Upper lobe of right lung (tissue), 1 donor: ENCODE measurements at places on chromosomes 2 and 18.

GRCh38 chr2:181364492-181365170 lies 92.6 kb upstream of the ITGA4 start:
- DNase-seq = no peak

GRCh38 chr2:11582862-11583752 lies 49.3 kb downstream of the GREB1 start:
- no peak for DNase-seq

DNA sequence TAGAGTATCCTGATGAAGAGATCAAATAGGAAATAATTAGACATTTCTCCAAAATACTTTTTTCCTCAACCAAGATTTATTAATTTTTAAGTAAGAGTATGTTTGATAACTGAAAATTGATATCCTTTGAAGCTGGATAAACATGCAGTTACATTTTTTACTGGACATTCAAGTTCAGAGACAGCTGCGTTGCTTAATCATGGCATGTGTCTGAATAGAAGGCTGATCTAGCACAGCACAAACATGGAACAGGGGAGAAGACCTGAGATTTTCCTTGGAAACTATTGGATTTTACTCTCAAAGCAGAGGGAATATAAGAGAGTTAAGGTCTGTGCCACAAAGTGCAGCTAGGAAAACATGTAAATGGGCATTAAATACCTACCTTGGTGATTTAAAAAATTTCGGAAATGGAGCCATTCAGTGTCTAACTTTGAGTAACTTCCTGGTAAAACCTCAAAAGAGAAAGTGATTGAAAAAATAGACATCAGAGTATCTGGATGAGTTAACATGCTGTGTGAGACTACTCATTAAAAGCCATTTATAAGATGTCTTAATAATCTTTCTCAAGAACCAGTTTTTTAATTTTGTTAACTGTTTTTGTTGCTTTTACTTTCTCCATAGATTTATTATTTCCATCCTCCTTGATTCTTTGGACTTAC lies 31.8 kb downstream of the CRIM1 start:
- no peak for DNase-seq

DNA sequence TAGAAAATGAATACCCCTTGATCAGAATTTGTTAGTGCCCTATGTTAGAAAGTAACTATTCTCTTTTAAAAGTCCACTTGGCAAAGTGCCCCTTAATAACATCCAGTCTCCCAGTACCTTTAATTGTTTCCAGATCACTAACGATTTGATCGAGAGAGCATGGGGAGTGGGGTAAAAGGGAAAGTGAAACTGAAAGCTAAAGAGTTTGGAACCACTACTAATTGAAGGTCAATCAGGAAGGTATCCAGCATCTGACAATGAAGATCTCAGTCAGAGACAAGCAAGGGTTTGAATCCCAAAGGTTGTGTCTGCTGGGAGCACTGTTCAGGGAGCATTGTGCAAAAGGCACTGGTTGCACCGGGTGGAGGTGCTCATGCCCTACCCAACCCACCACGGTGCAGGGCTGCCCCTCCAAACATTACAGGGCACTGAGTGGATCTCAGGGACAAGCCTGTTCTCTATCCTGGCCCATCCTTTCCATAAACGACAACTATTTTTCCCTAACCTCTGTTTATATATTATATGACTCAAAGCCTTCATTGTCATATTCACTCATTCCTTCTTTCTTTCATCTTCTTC lies 14.6 kb upstream of the RIT2 start:
- DNase-seq = no peak

DNA sequence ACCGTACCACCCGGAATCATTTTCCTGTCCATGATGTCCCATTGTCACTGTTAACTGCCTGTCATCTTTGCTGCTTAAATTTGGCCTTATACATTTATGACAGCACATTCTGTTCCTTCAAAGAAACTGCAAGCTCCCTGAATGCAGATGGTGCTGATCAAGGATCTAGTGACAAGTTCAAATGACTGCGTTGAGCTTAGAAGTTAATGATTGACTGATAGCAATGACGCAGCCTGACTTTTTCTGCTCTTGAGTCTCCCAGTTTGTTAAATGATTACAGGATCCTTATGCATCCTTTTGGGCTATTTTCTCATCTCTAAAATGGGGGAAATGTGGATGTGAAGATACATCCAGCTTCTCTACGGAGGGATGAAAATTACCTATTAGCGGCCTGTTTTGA lies 159.0 kb downstream of the DCC start:
- no peak for DNase-seq

- no peak for DNase-seq
Observed at GRCh38 chr2:237752761-237753165, 45.8 kb upstream of the RBM44 start.

DNA sequence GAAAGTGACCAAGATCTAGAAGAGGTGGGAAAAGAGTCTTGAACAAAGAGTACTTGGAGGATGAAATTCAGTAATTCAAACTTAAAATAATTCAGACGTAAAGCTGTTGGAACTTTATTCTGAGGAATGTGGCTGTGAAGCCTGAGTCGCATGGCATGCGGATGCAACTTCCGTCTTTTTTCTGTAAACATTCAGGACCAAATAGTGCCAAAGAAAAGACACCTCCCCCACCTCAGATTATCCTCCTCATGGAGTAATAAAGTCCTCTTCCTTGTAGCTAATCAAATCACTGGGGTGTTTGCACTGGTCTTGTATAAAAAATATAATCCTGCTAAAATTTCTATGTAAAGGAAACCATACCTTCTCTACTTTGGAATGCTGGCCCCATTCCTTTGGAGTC lies 790.4 kb downstream of the TSN start:
- no peak for DNase-seq

DNA sequence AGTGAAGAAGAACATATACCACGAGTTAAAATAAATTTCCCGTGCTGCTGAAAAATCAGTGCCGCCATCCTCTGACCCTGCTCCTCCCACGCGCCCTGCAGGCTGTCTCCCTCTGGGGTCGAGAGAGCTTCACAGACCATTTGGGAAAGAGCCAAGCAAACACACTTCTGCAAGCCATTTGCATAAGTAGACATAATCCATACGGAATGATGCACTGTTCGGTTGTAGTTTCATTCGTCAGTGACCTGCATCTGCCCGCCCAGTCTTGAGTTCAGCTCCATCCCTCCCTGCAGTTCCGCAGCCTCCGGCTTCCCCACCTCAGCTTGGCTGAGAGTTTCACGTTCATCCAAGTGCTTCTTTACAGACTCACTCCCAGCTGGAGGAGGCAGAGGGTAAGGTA lies 69.6 kb downstream of the TRAPPC12 start:
- DNase-seq = no peak

DNA sequence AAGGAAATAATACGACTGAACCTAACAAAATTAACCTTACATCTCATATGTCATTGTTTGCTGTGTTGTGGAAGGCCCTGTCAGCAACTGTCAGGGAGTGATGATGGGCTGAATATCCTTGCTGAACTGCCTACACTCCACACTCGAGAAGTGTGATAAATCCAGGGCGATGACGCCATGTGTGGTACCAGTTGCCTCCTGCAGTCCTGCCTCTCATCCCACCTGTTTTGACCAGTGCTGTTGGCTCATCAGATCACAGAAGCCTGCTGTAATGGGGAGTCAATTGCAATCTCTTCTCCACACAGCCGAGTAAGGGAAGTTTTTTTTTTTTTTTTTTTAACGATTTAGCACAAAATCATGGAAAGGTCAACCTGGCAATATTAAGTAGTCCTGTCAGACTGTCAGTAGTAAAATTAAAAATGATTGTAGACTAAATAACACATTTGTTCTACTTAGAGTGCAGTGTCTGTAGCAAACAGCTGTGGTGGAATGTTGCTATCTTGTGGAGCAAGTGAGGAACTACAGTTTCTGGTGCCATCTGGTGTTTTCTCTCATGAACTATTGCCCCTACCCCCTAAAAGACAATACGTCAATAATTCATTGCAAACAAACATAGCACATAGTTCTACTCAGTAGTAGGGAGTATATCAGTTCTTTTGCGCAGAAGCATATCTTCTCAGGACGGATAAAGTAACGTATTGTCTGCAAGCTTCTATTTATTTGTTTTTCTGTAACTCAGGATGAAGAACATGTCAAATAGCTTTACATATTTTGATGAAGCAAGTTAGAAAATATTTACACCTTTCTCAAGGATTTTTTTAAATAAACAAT lies 347.6 kb downstream of the CTNNA2 start:
- DNase-seq = no peak

GRCh38 chr18:2244641-2245040 lies 326.7 kb downstream of the METTL4 start:
- DNase-seq = no peak

GRCh38 chr2:219159771-219160185 lies 837 bp downstream of the NHEJ1 start:
- no peak for DNase-seq

GRCh38 chr2:188675391-188676009 lies 298.7 kb upstream of the COL3A1 start:
- DNase-seq = no peak

DNA sequence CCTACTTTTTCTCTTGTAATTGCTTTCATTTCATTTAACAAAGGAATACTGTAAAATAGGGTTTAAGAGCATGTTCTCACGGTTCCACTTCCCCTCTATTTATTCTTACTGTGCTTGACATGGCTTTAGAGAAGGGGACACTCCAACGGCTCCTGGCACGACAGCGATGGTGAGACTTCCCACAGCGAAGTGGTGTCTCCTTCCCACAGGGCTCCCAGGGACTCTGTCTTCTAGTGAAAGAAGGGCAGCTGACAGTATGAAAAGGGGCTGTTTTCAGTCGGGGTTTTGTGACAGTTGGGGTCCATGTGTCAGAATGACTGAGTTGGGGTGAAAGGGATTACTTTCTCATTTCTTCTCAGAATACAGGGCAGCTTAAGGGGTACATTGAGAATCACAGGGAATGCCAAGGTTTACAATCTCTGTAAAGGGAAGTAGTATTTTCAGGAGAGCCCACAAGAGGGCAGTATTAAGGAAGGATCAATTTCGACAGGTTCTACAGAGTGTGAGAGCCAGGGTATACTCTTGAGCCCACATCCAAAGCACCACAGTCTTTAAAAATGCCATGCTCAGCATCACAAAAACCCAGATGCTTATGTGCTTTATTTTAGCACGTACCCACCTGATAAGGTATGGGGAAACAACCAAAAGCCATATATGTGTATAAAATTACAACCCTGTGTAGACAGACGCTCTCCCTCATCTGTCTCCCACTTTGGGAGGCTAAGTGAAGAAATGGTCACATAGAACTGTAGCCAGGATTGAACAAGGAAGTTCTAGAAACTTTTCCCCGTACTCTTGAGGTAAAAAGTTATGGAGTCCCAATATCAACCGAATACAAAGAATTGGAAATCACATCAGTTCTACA lies 31.3 kb upstream of the RAPGEF4 start:
- DNase-seq = no peak

DNA sequence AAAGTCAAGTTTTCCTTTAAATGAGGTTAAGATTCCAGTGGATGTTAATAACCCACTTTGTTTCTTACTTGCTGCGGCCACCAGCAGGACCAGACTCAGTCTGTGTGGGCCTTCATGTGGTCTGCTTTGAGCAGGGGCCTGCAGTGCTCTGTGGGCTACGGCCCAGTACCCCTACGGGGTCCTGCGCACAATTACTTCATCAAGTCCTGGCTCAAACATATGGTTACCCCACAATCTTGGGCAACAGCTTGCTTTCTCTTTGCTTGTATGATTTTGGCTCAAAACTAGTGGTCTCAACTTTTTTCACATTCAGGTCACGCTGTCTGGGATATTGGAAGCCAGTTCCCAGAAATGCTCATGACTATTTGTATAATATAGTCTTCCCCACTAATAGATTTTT lies 64.2 kb downstream of the PTPN2 start:
- DNase-seq = no peak

DNA sequence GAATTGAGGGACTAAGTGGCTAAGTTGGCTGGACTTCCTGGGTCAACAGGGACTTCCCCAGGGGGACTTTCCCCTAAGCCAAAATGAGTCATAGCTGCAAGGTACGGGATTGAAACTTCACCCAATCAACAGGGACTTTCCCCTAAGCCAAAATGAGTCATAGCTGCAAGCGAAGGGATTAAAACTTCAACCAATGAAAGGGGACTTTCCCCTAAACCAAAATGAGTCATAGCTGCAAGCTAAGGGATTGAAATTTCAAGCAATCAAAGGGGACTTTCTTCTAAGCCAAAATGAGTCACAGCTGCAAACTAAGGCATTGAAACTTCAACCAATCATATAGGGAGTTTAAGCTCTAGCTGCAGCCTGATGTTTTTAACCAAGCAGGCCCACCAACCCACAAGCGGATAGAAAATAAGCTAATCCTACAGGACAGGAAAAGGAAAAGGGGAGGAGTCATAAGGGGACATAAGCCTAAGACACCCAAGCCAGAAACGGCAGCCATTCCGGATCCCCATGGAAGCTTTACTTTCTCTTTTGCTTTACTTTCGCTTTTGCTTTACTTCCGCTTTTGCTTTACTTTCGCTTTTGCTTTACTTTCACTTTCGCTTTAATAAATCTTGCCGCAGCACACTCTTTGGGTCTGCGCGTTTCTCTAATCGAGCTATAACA lies 1375.4 kb upstream of the CELF4 start:
- DNase-seq = no peak
